ENCODE measurements at places on chromosomes 11 and 22.

GRCh38 chr11:43515090-43515489, 156.4 kb downstream of the TTC17 start:
- no peaks in the 10 kb centered on the region for H3K36me3 ChIP-seq
- no peak for DNase-seq
- H3K4me3 ChIP-seq = no peak overlapping the region

DNA sequence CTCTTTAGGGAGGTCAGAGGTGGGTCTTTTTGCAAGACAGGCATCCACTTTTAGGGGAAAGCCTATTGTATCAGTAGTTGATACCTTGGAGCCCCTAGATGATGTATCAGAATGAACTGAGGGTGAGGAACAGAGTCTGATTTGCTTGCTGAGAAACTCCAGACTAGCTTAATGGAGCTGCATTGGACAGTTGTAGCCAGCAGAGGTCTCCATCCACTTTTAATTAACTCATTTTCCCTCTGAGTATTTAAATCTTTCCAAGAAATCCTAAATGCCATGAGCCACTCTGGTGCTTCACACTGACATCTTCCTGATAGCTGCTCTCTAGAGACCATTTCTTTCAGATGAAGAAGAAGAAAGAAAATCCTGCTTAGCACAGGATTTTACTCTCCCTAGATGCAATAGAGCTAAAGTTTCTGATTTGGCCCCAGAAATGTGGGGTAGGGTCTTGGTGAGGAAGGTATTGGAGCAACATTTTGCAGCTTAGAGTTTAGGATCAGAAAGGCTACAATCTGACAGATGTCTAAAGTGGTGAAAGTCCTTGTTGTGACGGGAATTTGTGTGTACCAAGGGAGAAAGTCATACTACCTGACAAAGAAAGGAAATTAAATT, 38.0 kb downstream of the EXT2 start:
- H3K4me3 ChIP-seq = no peak overlapping the region
- no peaks in the 10 kb centered on the region for H3K27me3 ChIP-seq
- no peak for DNase-seq
- peaks cover under 1% of the 10 kb centered on the region for H3K36me3 ChIP-seq
- no peak overlapping the region for H3K27ac ChIP-seq

DNA sequence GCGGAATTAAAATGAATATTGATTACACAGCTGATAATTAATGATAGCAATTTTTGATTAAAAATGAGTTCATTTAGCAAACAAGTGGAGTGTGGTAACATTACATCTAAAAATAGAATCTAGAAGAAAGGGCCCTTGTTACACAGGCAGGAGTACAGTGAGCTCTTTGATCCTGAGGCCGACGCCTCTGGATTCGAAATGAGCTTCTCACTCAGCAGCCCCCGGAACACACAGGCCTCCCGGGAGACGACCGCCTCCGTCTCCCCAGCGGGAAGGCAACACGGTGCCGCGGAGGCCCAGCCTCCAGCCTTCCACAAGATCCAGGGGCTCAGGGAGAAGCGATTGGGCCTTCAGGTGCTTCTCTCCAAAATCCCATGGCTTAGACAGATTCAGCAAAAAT, 379.1 kb downstream of the BRD1 start:
- no peaks in the 10 kb centered on the region for H3K27me3 ChIP-seq
- H3K36me3 ChIP-seq = no peaks in the 10 kb centered on the region
- no peak overlapping the region for H3K4me3 ChIP-seq

DNA sequence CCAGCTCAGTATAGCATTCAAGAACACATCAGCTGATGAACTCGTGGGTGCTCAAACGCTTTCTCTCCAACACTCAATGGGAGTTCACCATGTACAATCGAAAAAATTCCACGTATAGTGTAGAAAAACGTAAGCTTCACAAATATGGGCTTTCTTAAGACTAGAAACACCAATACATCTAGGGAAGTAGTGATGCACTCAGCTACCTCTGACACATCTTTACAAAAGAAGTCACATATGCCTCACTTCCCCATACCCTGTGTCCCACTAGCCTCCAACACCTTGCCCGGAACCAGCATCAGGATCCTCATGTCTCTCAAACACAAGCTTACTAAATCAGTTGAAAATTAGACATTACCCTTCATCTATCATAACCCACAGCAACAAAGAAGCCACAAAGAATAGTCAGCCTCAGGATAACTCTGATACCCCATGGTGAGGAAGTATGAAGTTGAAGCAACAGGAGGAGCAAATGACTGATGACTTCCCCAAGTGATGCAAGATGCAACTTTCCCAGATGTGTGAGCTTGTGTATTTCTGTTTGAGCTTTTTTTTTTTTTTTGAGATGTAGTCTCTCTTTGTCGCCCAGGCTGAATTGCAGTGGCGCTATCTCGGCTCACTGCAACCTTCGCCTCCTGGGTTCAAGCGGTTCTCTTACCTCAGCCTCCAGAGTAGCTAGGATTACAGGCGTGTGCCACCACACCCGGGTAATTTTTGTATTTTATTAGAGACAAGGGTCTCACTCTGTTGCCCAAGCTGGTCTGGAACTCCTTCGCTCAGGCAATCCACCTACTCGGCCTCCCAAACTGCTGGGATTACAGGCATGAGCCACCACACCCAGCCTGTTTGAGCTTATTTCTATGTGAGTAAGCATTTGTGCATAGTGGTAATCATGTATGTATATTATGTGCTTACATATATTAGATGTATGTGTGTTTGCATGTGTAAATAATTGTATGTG, 8.5 kb upstream of the DENND5A start:
- H3K4me1 ChIP-seq = no peaks in the 10 kb centered on the region
- peak; percentile 3 for DNase-seq
- H3K4me3 ChIP-seq = no peak overlapping the region
- no peak overlapping the region for H3K27ac ChIP-seq
- no peaks in the 10 kb centered on the region for H3K36me3 ChIP-seq
- no peaks in the 10 kb centered on the region for H3K27me3 ChIP-seq

DNA sequence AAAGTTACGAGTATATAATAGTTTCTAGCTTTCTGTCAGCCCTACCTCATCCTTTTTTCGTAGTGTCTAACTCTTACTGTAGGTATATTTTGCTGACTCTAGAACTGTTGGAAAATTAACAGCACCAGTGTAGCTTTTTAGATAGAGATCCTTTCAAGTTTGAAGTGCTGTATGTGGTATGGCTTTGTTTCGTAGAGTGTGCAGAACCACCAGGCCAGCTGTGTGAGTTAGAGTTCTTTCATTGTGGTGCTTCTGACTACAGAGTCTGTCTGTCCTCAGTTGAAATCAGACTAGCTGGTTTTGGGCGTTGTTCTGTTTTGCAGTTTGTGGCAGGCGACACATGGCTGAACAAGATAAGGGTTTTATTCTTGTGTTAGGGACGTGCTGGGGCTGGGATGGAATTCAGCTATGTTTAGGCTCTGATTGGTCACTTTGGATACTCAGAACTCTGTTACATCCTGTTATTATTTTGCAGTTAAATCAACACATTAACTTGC, 3.2 kb downstream of the ARHGEF12 start:
- no peak for DNase-seq
- H3K4me3 ChIP-seq = peak overlapping the region; percentile 90
- no peaks in the 10 kb centered on the region for H3K36me3 ChIP-seq
- H3K4me1 ChIP-seq = peaks cover 14% of the 10 kb centered on the region
- no peaks in the 10 kb centered on the region for H3K27me3 ChIP-seq

DNA sequence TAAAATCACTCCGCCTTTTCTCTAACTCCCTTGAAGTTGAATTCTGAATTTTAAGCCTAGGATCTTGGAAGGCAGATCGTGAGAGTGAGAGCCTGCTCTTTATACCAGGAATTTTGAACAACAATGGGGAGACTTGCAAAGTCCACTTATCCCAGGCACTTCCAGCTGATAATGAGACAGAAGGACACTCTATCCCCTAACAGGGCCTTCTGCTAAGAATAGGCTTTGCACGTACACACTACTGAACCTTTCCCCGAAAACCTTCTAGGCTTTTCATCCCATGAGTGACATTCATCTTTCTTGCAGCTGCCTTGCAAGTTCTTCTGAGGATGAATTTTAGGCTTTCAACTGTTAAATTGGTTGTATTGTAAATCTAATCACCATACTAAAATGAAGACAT, 44.0 kb upstream of the WT1 start:
- H3K4me1 ChIP-seq = no peaks in the 10 kb centered on the region
- H3K27me3 ChIP-seq = no peaks in the 10 kb centered on the region
- no peak overlapping the region for H3K4me3 ChIP-seq

DNA sequence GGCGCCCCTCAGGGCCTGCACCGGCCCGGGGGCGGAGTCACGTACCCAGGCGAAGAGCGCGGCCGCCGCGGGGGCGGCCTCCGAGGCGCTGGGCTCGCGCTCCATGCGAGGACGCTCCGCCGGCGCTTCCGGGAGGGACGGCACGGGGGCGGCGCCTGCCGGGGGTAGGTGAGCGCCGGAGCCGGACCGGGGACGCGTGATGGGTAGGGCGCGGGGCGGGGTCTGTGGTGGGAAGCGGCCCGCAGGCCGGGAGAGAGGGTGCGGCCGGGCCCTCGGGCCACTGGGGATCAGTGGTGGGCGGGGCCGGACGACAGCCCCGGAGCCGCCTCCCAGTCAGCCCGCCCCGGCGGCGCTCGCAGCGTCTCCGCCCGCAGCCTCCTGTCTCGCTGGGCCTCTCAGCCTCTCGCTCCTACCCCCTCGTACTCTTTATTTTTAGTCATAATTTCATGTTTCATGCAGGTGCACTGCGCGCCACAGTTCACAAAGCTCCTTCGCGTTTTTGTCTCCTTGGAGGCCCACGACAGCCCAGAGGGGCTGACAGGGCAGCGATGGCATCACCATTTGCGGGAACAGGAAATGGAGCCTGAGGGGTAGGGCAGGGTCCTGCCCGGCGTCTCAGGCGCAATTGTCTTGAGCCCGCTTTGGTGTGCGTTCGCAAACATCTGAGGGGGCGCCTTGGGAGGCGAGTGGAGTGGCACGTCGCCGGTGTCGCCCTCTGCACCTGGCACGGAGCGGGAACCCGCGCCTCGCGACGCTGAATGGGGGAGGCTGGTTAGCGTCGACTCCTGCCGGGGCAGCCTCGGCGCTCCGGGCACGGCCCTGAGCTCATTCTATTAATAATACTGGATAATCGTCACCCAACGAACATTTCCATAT, at the start of gene SERGEF:
SERGEF (minus strand) TSS at position 142 of the 876 bp plus-strand sequence; CDS start at position 105, 37 bp downstream.
- no peaks in the 10 kb centered on the region for H3K4me1 ChIP-seq
- DNase-seq = peak; percentile 86
- peak within 1 kb of the TSS; percentile 86 for H3K27ac ChIP-seq
- no peaks in the 10 kb centered on the region for H3K36me3 ChIP-seq
- peak within 1 kb of the TSS; percentile 74 for H3K4me3 ChIP-seq
- no peaks in the 10 kb centered on the region for H3K27me3 ChIP-seq

DNA sequence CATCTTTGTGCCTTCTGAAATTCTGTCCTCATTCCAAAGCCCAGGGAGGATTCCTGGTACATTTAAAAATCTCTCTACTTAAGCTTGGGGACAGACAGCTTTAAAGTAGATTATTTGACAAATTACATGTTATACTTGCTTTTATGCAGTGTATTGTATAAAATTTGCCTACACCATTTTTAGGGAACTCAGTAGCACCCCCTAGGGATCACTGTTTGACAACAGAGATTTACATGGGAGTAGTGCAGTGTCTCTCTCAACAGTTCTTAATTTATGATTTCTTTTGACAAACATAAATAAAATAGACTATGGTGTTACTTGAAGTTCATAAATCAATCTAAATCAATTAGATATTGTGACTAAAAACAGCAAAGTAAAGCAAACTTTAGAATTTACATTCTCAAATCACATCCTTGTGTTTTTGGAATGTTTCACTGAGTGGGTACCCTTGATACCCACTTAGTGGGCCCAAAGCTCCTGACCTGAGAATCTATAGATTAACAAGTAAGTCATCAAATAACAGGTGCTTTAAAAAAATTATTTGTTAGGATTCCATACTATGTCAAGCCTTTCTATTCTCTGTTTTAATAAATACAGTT, 428.8 kb downstream of the DYNC2H1 start:
- DNase-seq = no peak
- no peaks in the 10 kb centered on the region for H3K36me3 ChIP-seq
- no peaks in the 10 kb centered on the region for H3K27me3 ChIP-seq

Data from breast epithelium (tissue), 4 donors.